ENCODE measurements at places on chromosomes 5 and 9. TPM values are rescaled to one million over a fixed set of nuclear protein-coding genes. Genes with fewer than 3 reads are reported as not detected.

GRCh38 chr5:14213813-14214585 lies 70.9 kb downstream of the TRIO start:
- no peak for DNase-seq

DNA sequence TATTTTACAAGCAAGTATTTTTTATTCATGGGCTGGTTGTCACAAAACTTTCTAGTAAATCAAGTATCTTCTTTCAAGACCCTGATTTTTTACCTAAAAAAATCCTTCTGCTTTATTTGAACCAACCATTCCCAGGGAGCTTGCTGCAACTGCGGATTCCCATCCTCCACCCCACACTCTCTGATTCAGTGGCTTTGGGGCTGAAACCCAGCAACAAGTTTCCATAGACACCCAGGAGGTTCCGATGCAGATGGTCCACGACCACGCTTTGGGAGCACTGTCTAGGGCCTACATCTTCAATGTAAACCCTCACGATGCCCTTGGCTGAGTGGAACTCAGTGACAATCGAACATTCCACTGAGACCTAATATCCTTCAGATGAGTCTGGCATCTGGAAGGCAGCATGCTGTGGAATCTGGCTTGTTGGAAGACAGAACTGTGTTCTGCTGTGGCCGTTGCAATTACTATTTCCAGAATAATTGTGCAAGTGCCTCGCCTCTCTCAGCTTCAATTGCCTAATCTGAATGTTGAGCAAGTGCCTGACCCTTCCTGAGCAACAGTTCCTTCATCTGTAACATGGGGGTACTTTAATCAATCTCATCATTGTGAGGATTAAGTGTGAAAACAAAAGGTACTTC lies 105.1 kb downstream of the INSYN2B start:
- no peak for DNase-seq

- DNase-seq: no peak
These were observed 472.8 kb downstream of the PSAT1 start for GRCh38 chr9:78769690-78770089.

- no peak for DNase-seq
These were observed 3.5 kb upstream of the ACO1 start for GRCh38 chr9:32380944-32381343.

GRCh38 chr5:35188031-35188457 lies 42.2 kb downstream of the PRLR start:
- no peak for DNase-seq

PROB1 gene
- 3.6 TPM for total RNA-seq

DNA sequence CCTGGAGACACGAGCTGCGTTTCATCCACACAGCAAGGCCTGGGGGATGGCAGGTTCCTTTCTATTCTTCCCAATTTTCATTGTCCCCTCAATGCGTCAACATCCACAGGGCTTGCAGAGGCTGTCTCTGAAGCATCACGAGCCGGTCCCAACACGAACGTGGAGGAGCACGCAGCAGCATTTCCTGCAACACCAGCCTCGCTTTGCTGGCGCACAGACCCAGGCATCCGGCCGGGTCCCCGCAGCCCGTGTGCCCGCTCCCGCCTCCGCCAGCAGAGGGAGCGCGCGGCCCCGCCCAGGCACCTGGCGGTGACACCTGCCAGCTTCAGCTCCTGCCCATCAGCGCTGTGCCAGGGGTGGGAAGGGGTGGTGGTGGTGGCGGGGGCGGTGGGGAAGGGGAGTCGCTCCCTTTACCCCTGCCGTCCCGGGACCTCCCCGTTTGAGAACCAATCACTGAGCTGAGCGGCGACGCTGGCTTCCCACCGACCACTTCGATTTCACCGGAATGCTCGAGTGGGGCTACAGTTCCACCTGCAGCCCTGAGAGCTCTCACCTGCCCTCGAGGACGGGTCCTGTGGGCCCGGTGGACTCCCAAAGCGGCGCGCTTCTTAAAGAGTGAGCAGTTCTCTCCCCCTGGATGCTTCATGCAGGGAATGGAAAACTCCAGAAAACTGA lies 464.5 kb downstream of the ICE1 start:
- DNase-seq: no peak

- no peak for DNase-seq
These were observed 155.2 kb upstream of the ISL1 start for GRCh38 chr5:51227963-51228470.

- no peak for DNase-seq
These were observed 1300.5 kb upstream of the DMAC1 start for GRCh38 chr9:9100070-9100469.

- DNase-seq: no peak
These were observed 235.2 kb upstream of the SLC24A2 start for GRCh38 chr9:20023961-20024571.

DNA sequence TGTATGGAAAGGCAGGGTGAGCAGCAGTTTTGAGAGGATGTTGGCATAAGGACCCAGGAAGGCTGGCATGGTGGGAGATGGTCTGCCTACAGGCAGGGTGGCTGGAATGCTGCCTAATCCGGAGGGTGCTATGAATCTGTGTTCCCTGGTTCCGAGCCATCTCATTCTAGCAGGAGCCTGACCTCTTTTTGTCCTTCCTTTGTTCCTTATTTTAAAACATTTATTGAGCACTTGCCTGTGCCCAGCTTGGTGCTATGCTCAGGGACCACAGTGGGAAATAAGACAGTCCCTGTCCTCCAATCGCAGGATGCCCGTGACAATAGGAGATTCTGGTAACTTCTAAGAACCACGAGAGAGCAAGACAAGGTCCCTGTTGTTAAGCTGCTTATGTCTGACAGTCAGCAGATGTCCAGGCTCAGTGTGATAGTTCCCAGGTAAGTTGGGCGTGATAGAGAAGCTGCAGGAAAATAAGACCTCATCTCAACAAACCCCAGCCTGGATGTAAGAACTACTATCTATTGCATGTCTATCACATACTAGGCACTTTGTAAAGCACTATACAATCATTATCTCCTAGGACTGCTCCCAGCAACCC lies 9.1 kb upstream of the ZBTB34 start:
- DNase-seq: no peak

FREM1 gene
- total RNA-seq: 0.75 TPM

GRCh38 chr5:79050498-79050897 lies 19.0 kb downstream of the DMGDH start:
- no peak for DNase-seq

STPG3 gene
- total RNA-seq: not detected
